ENCODE measurements at places on chromosomes 2 and 18. TPM values are rescaled to one million over a fixed set of nuclear protein-coding genes. Genes with fewer than 3 reads are reported as not detected.

Gene CD302
- total RNA-seq: 7.6 TPM

Gene CD8B2
- not detected for total RNA-seq

Gene IRS1
- 5.7 TPM for total RNA-seq

Gene IL1F10
- not detected for total RNA-seq

Gene TMEM182
- 2.5 TPM for total RNA-seq

Gene SKA1
- total RNA-seq: 0.47 TPM

Gene PTPRN
- 8.7 TPM for total RNA-seq

- DNase-seq: no peak
These were observed 11.6 kb downstream of the KCNH7 start for GRCh38 chr2:162826921-162827320.

- no peak for DNase-seq
These were observed 163.6 kb upstream of the SIX2 start for GRCh38 chr2:45172760-45173392.

DNA sequence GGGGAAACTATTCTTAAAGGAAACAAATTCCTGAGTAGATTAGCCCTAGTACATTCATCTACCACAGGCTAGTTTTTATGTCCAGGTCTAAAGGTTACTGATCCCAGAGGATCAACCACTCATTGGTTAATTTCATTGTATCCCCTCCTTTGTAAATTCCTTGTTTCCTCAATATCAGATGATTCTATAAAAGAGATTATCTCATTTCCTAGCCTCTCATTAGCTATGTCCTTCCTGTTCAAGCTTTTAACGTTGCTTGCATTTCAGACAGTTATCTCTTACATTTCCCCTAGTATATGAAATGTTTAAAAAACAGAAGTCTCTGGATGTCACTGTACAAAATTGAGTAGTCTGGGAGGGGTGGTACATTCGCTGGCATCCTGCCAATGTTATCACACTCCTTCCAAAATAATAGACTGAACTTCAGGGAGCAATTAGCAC lies 24.2 kb upstream of the ARMC9 start:
- no peak for DNase-seq

- no peak for DNase-seq
These were observed 66.6 kb downstream of the ZFP36L2 start for GRCh38 chr2:43159797-43160196.

DNA sequence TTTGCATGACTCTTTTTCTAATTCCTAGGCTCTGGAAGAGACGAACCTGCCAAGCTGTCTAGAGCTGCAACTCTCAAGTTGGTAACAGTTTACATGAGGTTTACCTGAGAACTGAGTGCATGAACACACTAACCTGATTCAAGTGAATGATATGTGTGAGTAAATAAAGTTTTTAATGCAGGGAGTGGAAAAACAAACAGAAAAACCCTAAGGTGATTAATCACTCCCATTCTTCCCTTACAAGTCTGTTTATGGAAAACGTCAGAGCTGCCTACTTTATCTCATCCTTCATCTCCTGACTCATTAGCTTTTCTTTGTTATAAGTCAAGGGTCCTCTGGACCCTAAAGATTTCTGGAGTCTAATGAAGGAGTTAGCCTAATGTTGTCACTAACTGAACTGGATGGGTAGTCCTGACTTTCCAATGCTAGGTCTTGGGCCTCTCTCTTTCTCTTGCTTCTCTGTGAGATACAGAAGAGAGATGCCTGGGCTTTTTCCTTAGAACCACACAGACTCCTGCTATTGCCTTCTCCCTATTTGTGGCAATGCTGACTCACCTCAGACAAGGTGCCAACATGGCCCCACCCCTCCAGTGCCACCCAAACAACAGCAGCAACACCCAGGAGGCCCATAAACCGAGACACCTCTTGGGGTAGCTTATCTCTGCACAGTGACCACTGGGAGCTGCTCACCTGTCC lies 952.4 kb downstream of the EPHA4 start:
- DNase-seq: no peak

GRCh38 chr2:136310005-136310495 lies 192.1 kb upstream of the CXCR4 start:
- no peak for DNase-seq

- no peak for DNase-seq
These were observed 70.8 kb downstream of the LRP2 start for GRCh38 chr2:169291517-169291916.

DNA sequence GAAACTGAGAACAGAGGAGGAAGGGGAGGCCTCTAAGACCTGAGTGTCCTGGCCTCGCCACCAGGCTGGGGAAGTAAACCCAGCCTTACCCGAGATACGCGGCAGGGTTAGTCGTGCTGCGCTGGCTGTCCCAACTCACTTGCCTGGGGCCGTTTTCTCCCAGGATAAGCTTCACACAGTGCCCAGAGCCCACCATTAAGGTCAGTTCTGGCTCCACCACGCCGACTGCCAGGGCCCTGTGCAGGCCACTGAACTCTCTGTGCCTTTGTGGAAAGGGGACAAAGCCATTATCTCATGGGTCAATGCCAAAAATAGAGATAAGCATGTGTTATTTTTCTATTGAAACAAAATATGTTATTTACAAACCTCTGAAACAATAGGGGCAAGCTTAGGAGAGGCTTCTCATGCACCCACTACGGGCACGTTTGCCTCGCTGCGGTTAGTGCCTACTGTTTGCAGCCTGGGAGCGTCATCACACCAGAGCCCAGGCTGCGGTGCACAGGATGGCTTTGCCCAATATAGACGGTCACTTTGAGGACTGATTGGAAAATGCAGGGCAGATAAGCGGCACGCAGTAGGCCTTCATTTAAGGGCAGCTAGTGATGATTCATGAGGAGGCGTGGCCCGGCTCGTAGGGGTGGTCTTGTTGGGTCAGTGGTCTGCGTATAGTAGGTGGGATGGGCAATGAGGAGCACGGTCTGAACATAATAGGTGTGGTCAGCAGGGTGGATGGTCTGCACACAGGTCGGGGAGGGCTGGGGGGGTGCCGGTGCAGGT lies 242.1 kb downstream of the GLI2 start:
- peak; percentile 35 for DNase-seq

DNA sequence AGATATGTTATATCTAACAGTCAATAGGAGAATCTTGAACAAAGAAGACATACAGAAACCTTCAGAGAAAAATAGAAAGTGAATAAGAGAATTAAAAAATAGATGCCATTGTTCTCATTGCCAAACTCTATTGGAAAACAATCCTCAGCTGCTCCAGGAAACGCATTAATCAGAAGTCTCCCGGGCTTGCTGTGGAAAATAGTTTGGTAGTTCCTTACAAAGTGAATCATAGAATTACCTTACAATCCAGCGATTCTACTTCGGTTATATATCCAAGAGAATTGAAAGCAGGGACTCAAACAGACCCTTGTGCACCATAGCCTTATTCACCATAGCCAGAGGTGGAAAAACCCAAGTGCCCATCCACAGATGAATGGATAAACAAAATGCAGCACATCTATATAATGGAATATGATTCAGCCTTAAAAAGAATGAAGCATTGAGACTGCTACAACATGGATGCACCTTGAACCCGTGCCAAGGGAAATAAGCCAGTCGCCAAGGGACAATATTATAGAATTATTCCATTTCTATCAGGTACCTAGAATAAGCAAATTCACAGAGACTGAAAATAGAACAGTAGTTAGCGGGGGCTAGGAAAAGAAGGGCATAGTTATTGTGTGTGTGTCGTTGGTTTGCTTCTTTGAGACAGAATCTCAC lies 21.9 kb upstream of the CHRNA1 start:
- DNase-seq: no peak

DNA sequence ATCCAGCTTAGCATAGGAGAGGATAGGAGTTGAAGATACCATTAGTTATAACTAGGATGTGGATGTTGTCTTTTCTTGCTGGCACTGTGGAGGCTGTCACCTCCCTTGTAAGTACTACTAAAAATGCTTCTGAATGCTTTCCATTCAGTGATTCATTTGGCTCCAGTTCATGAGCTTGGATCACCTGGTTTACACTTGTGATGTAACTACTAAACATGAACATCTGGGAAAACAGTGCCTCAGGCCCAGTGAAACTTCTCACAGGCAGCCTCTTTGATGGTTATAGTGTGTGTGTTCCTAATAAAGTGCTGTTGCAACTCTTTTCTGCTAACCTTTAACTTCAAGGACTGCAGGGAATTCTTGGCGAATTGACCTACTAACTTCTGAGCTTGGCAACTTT lies 13.0 kb upstream of the SLC9A2 start:
- no peak for DNase-seq

- no peak for DNase-seq
These were observed 559.8 kb upstream of the REG3G start for GRCh38 chr2:78465707-78466106.

DNA sequence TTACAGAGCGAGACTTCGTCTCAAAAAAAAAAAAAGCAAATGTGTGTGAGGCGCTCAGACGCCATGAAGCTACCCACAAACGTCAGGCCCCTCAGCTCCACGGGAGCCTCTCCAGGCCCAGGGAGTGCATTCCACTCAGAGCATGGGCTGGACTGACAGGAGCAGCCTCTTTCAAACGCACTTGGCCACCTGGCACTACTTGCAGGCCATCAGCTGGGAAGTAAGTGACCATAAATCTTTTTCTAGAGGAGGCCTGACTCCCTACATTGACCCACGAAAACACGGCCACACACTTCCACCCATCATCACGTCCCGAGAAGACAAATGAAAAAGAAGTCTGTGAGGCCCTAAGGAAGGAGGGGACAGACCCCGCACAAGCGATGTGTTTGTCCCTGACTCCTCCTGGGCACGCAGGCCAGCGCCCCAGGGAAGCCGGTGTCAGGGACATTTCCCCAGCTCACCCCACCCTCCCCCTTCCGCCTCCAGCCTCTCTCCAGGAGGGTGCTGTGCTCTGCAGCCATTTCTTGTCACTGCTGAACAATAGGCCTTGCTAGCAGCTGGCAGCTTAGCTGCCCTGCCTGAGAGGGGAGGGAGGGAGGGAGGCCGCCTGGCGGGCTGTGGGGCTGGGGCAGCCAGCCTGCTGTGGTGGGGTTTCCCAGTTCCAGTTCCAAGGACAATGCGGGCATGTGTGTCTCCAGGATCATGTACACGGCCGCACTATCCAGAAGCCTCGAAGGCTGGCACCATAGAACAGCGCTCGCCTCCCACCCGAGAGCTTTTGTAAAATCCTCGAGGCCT lies 26.6 kb downstream of the SERTAD2 start:
- no peak for DNase-seq

DNA sequence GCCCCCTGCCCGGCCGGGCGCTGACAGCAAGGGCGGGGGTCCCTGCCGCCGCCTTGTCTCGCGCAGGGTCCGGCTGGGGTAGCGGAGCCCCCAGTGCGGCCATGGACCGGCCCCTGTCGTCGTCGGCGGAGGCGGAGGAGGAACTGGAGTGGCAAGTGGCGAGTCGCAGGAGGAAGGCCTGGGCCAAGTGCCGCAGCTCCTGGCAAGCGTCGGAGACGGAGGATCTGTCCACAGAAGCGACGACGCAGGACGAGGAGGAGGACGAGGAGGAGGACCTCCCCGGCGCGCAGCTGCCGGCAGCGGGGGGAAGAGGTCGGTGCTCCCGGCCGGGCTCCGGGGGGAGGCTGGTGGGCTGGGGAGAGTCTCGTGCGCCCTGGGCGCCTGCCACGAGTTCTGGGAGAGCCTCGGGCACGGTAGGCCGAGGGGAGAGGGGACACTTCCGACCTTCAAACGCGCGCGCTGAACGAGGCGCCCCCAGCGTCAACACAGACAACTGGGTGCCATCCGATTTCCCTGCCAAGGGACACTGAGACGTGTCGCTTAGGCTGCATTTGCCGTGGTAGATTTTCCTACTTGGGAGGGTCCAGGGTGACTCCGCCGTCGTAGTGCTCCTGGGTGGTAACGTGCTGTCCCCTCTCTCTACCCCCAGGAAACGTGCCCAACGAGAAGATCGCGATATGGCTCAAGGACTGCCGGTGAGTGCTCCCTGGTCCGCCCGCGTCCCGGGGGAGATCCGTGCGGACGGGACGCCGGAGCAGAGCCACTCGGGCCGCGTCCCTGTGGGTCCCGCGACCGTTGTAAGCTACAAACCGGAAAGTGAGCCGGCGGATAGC lies 652 bp downstream of the ITPRID2 start:
- peak; percentile 81 for DNase-seq

Data from pancreas (tissue), 10 donors.